ENCODE measurements at places on chromosomes 5 and 9.

DNA sequence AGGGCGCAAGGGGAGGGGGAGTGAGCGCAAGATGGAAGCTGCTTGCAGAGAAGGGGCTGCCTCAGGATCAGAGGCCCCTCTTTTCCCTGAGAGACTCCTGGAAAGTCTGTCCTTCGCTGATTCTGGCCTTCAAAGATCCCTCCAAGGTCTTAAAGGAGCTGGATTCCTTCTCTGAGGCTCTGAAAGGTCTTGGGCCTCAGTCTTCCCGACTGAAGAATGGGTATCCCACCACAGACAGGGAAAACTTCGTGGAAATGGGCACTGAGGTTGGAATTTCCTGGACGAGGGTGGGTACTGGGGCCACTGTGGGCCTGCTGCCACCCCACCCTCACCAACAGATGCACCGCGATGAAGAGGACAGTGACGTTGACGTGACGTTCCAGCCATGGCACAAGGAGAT is 3.1 kb downstream of the PTRH1 start:
- DNase-seq = no peak

GRCh38 chr5:150125334-150125733 is 30.3 kb downstream of the PDGFRB start:
- no peak for DNase-seq

DNA sequence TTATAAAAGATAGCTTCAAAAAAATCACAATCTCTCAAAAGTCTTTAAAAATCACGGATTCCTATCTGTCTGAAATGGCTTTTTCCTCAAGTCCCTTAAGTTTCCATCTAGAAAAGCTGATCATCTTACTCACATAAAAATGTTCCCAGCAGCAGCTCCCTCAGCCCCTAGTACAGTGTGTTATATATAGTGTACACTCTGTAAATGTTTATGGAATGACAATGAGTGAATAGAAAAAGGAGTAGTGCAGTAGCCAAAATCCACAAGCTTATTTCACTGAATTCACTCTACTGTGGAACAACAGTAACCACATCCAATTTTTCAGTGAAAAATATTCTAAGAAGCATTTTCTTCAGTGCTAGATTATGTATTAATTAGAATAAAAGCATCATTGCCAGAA is 609.4 kb downstream of the DTWD2 start:
- no peak for DNase-seq

DNA sequence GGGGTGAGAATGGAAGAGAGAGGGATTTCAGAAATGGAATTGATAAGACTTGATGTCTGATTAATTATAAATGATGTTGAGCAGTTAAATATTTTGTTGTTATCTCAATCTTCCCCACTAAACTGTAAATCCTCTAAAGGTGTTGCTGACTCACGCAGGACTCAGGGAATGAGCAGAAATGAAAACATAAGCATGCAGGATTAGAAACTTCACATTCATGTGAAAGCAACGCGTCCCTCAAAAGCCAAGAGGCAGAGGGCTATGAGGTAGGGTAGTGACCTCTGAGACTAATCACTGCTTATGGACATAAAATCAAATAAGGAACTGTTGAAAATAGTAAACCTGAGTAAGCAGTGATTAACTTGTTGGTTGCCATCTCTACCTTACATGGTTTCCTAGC is 21.1 kb downstream of the ADAMTSL1 start:
- DNase-seq = no peak

- DNase-seq = no peak
Measured at GRCh38 chr5:124052201-124052600, 540.2 kb downstream of the CSNK1G3 start.

DNA sequence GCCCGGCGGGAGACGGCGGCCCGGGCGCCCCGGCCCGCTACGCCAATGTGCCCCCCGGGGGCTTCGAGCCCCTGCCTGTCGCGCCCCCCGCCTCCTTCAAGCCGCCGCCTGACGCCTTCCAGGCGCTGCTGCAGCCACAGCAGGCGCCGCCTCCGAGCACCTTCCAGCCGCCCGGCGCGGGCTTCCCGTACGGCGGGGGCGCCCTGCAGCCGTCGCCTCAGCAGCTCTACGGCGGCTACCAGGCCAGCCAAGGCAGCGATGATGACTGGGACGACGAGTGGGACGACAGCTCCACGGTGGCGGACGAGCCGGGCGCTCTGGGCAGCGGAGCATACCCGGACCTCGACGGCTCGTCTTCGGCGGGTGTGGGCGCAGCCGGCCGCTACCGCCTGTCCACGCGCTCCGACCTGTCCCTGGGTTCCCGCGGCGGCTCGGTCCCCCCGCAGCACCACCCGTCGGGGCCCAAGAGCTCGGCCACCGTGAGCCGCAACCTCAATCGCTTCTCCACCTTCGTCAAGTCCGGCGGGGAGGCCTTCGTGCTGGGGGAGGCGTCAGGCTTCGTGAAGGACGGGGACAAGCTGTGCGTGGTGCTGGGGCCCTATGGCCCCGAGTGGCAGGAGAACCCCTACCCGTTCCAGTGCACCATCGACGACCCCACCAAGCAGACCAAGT is 723 bp downstream of the SNX18 start:
- DNase-seq = peak; percentile 47

- DNase-seq = no peak
Measured at GRCh38 chr5:146233441-146233840, 30.0 kb downstream of the RBM27 start.

- no peak for DNase-seq
Measured at GRCh38 chr5:148259288-148259687, 9.3 kb upstream of the SPINK13 start.

DNA sequence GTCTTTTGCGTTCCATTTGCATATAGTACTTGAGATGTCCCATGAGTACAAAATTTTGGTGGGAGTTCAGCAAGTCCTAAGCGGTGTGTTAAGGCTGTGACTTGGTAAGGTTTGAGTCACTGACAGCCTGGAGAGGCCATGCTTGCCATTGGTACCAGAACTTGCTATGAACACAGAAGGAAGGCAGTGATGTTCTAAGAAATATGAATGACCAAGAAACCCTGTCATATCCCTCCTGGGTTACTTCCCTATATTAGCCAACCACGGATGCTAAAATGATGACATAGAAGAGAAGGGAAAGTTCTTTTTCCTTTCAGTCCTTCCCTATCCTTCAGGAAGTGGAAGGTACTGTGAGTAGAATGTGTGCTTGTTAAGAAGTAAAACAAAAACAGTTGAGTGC is 136.7 kb downstream of the GCNT1 start:
- DNase-seq = no peak

- DNase-seq = no peak
Measured at GRCh38 chr5:128093368-128093767, 9.8 kb downstream of the SLC12A2 start.

DNA sequence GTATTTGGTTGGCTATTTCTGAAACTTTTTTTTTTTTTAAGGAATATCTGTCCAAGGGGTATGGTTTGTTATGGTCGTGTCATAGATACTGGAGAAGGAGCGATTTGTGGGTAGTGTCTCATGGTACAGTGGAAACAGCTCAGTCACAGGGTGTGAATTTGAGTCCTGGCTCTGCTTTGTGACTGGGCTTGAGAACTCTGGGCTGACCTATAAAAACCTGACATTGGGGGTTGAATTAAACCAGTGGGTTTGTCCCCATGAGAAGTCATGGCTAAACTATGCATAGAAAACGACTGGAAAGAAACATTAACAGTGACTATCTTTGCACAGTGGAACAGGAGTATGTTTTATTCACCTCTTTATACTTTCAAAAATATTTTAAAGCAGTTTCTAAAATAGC is 54.7 kb downstream of the MACROH2A1 start:
- DNase-seq = no peak

All from stimulated activated CD8-positive, alpha-beta memory T cell treated with anti-CD3 and anti-CD28 coated beads, Interleukin-4, amount 100 ng/mL, for 24 hours (primary cell).